ENCODE measurements at places on chromosomes 6 and 20. TPM values are rescaled to one million over a fixed set of nuclear protein-coding genes. Genes with fewer than 3 reads are reported as not detected.

The ZBTB22 gene
- total RNA-seq = 19.4 TPM

The PPP1R3G gene
- total RNA-seq = 1.5 TPM

The PRR18 gene
- total RNA-seq = not detected

The TSBP1 gene
- not detected for total RNA-seq

All from smooth muscle cell of the umbilical artery (primary cell).